ENCODE measurements at places on chromosomes 2 and 18.

- no peak for DNase-seq
These were observed 256.2 kb downstream of the HDAC4 start for GRCh38 chr2:239144713-239144999.

- no peak for DNase-seq
These were observed 48.7 kb downstream of the WDPCP start for GRCh38 chr2:63539416-63540162.

- no peak for DNase-seq
These were observed 162.0 kb downstream of the LTBP1 start for GRCh38 chr2:33108483-33109443.

- DNase-seq = no peak
These were observed 113.1 kb downstream of the ZNF532 start for GRCh38 chr18:58977801-58978200.

DNA sequence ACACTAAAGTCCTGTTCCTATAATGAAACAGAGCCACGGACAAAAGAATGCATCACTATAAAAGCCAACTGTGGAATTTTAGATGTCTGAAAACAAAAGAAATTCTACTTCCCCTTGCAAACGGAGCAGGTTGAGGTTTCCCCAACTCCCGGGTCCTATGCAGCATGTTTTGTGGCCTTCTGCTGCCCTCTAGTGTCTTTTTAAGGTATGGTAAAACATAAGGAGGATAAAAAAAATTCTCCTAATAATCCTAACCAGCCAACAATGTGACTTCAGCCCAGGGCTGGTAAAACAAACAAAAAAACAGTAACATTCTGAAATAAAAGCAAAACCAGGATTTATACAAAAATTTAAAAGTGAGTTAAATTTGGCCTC, 539.5 kb downstream of the NRXN1 start:
- DNase-seq = peak; percentile 22

- no peak for DNase-seq
These were observed 111.2 kb upstream of the PPP1CB start for GRCh38 chr2:28640260-28640907.

GRCh38 chr2:41717839-41718238, 330.0 kb upstream of the PKDCC start:
- no peak for DNase-seq

- DNase-seq = no peak
These were observed 292.3 kb upstream of the ID2 start for GRCh38 chr2:8389431-8390108.

- no peak for DNase-seq
These were observed 92.7 kb downstream of the BIN1 start for GRCh38 chr2:127014224-127014623.

DNA sequence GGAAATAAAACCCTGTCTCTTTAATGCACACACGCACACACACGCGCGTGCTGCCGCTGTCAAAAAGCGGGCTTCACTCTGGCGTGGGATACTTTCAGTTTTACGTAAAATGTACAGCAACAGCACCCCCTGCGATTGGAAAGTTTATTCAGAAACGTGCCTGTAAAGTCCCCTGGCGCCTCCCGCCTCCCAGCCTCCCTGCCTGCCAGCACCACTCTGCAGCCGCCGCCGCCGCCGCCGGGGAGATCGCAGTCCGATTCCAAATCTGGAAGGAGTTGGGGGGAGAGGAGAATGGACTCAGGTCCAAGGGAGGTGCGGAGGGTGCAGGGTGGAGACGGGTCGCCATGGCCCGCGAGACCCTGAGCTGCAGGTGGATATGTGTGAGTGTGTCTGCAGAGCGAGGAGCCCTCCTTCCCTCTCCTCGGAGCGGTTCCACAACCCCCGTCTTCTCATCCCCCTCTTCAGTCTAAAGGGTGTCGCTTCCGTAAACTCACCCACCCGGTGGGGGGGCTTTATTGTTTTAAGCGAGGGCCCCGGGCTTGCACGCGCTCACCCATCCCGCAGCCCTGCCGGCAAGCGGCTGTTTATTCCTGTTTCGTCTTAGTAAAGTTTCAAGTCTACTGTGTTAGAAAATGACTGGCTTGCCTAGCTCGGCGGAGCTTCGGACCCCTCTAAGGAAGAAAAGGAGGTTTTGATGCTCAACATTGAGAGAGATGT, 1.8 kb upstream of the BCL11A start:
- peak; percentile 38 for DNase-seq

DNA sequence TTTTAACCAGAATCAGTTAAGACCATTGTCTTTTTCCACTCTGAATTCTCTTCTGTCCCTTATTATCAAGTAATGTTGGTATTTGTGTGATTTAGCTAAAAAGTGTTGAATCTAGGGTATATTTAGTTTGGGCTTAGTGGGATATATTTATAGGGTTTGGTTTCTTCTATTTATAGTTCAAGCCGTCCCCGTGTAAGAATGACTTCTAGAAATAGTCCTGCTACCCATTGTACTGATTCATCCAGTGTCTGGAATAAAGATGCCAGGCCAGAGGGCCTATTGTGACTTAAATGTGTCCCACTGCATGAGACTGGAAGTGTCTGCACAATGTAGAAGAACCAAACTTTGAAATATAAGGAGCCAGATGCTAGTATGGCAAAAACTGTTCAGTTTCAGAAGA, 364.8 kb downstream of the TNS1 start:
- no peak for DNase-seq

DNA sequence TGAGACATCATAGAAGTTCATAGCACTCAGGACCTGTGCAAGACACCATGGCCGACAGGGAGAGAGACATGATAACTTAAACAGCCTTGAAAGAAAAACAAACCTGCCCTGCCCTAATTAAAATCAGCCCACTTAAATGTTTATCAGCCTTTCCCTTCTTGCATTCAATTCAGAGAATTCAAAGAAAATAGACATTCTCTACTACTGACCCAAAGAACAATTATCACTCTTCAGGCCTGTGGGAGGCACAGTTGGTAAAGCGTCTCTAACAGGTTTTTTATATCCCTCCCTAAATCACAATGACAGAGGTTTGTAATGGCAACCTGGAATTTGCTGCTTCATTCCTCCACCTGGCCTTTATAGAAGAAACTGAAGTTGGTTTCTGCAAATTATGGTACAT, 1.7 kb downstream of the CDK15 start:
- no peak for DNase-seq

DNA sequence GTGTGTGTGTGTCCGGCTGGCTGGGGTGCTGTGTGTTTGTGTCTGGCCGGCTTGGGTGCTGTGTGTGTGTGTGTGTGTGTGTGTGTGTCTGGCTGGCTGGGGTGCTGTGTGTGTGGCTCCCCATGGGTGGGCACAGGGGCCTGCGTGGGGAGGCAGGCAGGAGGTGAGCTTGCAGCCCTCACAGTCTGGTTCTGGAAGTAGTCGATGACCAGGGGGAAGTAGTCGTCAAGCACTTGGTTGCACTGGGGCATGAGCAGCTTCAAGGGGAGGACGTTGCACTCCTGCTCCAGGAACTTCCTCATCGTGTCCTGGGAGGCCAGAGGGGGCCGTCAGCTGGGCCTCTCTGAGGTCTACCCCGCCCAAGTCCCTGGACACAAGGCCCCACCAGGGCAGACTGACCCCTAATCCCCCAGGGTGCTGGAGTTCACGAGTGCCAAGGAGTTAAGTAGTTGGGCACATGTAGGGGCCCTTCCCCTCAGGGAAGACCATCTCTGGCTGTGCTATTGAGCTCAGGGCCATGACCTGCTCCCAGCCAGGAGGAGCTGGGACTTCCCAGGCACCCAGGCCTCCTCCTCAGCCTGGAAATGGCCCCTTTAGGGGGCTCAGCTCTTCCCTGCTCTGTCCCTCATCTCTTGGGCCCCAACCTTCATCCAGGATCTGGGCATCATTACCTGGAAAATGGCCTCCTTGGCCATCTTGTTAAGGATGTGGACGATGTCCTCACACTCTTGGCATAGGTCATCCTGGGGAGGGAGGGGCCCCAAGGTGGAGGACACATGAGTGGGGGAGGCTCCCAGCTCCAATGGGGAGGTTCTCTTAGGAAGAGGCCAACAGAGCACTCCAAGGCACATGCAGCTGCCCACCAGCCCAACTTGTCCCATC, 1.3 kb downstream of the SFTPB start:
- DNase-seq = no peak

DNA sequence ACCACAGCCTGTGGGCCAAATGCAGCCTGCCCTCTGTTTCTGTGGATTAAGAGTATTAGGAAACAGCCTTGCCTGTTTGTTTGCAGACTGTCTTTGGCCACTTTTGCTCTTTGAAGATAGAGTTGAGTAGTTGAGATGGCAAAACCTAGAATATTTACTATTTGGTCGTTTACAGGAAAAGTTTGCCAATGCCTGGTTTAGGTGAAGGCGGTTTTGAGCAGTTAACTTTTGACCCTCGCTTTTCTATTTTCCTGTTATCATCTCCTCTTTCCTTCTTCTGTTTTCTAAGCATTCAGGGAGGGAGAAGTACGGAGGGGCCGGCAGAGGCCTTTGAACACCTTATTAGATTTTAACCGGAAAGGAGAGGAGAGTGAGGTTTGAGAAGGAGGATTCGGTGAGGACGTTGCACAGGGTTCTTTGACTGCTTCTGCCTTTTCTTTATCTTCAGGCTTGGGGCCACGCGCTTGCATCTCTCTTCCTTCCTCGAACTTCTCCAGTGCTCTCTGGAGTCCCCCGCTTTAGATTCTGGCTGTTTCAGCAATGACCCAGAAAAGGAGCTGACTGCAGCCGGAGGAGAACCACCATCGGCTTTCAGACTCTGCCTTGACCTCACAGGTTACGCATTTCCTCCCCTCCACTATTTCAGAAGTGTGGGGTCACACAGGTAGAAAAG, 39.2 kb downstream of the IL1R2 start:
- DNase-seq = no peak

GRCh38 chr2:133434959-133435668, 133.1 kb downstream of the NCKAP5 start:
- DNase-seq = no peak

- DNase-seq = no peak
These were observed 23.7 kb downstream of the HEATR5B start for GRCh38 chr2:37060446-37060845.

DNA sequence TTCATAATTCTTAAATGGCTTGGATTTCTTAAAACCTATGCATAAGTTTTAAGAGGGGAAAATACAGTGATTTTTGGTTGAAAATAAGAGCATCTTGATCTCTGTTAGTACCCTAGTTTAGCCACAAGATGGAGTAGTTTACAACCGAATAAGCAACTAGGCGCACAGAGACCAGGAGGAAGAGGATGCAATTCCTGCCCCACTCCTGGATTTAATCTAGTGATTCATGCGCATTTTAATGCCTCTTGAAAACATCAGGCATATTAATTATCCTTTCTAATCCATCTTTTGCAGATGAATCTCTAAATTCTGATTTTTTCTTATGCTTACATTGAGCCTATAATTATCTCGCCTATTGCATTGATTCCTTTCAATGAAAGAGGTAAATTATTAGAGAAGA, 76.7 kb downstream of the MRPS9 start:
- DNase-seq = no peak

GRCh38 chr2:136334967-136335366, 217.0 kb upstream of the CXCR4 start:
- DNase-seq = no peak

DNA sequence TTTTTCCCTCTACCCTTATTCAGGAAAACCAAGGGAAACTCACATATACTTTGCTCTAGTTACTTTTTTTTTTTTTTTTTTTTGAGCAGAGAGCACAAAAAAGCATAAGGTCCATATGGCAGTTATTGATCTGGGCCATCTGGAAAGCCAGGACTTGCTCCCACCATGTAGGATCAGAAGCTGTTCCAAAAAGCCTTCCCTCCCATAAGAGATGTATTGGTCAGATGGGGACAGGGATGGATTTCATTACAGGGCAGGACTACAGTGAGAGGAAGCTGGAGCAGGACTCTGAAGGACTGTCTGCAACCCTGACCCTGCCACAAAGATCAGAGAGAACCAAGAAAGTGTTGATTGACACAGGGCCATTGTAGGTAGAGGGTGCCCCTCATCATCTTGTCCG, 57.3 kb downstream of the NRP2 start:
- no peak for DNase-seq

- DNase-seq = no peak
These were observed 3.0 kb upstream of the CNGA3 start for GRCh38 chr2:98343285-98343684.

GRCh38 chr2:149664896-149665295, 77.3 kb upstream of the MMADHC start:
- DNase-seq = no peak

DNA sequence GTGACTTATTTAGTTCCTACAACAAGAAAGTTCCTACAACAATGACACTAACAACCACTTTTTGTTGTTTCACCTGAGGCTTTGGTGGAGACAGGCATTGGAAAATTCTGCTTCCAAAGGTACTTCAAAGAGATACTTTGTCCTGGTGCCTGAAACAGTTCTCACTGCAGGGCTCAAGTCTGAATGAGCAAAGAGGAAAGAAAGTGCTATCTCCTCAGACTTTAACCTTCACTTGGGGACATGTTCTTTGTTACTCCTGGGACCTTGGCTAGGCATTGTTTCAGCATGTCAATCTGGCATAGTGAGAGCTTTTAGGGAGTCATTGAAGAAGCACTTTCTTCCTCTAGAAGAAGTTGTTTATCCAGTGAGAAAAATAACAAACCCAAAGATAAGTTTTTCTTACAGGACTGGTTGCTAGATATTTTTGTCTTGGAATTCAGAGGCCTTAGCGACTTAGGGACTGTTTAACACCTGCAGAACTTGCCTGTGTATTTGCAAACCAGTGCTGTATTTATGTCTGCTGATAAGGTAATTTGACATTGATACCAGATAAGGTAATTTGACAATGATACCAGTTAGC, 12.2 kb downstream of the MDH1 start:
- DNase-seq = no peak

DNA sequence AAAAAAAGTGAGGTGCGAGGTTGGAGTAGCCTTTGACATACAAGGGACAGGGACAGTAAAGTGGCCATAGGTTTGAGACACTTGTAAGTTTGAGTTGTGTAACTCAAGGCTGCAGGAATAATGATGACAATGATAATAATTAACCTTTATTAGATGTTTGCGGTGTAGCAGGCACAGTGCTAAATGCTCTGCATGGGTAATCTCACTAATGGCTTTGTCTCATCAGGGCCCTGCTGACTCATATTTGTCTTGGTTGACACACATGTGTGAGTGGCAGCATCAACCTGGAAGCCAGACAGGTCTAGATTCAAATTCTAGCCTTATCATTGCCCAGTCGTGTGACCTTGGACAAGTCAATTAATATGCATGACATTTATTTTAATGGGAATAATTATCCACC, 126.2 kb downstream of the FSHR start:
- DNase-seq = no peak

GRCh38 chr2:28344756-28345373, 47.8 kb upstream of the FOSL2 start:
- DNase-seq = no peak
